ENCODE measurements at places on chromosomes 12 and 14.

GRCh38 chr12:6375269-6376078, at the start of gene SCNN1A:
Gene SCNN1A (minus strand): TSS chr12:6375563. CDS start chr12:6374783, 780 bp downstream.
- DNase-seq = peak; percentile 39

- no peak for DNase-seq
Observed at GRCh38 chr14:31026077-31026449, at the start of gene STRN3. Gene STRN3 (minus strand): TSS chr14:31026379. CDS start chr14:31026185, 194 bp downstream.

- no peak for DNase-seq
Observed at GRCh38 chr12:72869024-72869423, 596.9 kb downstream of the TRHDE start.

DNA sequence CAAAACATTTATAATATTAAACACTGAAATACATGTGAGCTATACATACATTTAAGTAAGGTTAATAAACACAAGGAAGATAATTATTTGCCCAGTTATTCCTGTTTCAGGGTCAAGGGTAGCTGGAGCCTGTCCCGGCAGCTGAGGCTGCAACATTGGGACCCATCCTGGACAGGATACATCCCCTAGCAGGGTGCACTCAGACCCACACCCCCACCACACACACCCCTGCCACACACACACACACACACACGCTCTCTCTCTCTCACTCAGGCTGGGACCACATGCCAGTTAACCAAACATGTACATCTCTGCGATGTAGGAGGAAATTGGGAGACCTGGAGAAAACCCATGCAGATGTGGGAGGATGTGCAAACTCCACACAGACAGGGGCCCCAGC, 112.6 kb upstream of the TMCC3 start:
- no peak for DNase-seq

DNA sequence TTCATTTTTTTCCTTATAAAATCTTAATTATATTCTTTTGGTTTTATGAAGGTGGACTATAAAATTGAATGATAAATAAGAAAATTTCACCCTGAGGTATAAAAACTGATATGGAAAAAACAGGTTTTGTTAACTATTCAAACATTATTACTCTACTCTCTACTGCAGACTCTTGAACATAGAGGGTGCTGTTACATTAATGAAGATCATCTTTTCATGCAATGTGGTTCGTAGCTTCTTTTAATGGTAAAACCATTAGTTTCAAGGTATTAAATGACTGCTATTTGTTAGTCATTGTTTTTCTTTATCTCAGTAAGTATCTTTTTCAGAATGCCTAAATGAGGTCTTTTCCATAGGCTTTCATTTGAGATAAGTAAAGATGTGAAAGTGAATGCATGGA, 510.4 kb downstream of the SLC16A7 start:
- no peak for DNase-seq

DNA sequence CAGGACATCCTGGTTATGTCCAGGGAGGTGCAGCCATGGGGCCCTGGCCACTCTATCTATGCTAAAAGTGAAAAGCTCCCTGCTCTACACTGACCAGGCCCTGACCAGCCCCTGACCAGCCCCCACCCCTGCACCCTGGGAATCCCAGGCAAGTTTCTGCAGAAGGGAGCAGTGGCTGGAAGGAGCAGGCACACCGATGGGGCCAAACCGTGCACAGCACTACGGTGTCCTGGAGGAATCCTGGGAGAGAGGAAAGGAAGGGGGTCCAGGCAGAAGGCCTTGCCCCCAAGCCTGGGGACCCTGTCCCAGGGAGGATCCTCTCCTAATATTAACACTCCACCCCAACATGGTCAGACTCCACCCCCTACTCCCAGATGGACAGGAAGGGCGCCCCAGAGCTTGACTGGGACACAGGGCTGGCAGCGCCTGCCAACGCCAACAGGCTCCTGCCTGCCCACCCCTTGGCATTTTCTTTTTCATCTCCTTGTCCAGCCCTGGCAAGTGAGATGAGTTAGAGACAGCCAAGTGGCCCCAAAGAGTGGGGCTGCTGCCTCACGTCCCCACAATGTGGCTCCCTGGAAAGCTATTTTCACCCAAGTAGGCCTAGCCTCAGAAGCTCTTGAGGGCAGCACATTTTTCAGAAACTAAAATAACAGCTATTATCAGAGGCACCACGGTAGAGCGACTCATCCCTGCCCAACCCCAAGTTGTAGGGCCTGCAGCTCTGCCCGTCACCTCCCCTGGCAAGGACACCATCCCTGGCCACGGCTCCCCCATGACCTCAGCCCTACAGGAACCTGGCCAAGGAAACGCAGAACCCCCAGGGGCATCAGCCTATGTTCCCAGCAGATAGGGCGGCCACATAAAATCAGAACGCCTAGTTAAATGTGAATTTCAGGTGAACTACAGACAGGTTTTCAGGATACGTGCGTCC, 82.6 kb downstream of the SCARB1 start:
- DNase-seq = peak; percentile 75

- no peak for DNase-seq
Observed at GRCh38 chr12:57237596-57237931, 8.1 kb downstream of the SHMT2 start.

- peak; percentile 84 for DNase-seq
Observed at GRCh38 chr14:90536092-90536491, 139.3 kb downstream of the CALM1 start.

DNA sequence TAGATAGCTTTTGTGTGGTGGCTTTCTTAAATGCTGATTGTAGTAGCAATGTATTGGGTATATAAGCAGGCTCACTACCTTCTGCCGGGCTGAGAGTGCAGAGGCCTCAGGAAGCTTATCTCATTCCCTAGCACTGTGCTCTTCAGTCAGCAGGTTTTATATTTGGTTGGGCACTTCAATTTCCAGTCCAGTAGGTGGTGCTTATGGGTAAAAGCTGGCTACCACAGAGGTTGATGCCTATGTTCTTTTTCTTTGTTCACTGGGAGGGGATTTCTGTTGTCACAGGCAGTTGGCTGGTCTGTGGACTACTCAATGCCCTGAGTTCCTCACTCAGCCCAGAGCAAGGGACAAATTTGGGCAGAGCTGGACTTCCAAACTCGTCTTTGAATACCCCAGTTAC, 43.0 kb upstream of the GLIPR1 start:
- DNase-seq = no peak

- DNase-seq = no peak
Observed at GRCh38 chr12:121438905-121439304, 39.0 kb downstream of the RNF34 start.

Data from G401 (cell line).